ENCODE measurements at places on chromosomes 16 and 17. TPM values are rescaled to one million over a fixed set of nuclear protein-coding genes. Genes with fewer than 3 reads are reported as not detected.
A peak's percentile ranks its signal among the peaks of the same experiment; 100 is the strongest.

GRCh38 chr17:45784741-45785479 is 790 bp downstream of the CRHR1 start:
- peak; percentile 81 for DNase-seq

The DUS2 gene
- 31.7 TPM for total RNA-seq

DNA sequence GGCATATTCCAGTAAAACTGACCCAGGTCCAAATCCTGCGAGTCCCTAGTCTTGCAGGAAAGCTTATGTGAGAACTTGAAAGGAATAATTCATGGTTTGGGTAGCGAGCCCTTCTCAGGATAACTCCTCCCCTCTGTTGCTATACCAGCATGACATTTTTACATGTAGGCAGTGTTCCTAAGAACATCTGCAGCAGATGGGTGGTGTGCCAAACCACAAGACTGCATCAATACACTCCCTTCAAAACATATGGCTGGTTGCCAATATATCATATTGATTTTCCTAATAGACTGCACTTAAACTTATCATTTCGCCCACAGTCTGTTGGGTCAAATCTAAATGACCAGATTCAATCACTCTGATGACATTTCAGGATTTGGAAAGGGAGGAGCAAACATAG is 19.9 kb downstream of the PSME3IP1 start:
- no peak for DNase-seq

The DCAKD gene
- total RNA-seq: 19.2 TPM

GRCh38 chr17:4591529-4591928 is 7.2 kb downstream of the SMTNL2 start:
- no peak for DNase-seq

The CALCOCO2 gene
- 113 TPM for total RNA-seq

DNA sequence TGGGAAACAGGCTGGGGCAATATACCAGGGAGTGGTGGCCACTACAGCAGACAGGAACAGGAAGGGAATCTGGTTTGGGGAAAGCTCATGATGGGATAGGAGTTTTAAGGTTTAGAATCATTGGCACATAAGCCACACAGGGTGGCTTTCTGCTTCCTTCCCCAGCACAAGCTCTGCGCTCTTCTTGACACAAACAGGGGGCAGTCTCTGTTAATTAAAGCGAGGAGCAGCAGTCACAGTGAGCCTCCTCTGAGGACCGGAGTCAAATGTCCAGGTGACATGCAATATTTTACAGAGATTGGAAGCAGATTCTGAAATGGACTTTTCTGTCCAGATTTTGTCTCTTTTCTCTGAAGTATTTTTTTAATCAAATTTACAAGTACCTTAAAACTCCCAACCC is 2.8 kb upstream of the SHISA9 start:
- DNase-seq: no peak

GRCh38 chr17:77771587-77771986 is 186.9 kb upstream of the TNRC6C start:
- DNase-seq: no peak

DNA sequence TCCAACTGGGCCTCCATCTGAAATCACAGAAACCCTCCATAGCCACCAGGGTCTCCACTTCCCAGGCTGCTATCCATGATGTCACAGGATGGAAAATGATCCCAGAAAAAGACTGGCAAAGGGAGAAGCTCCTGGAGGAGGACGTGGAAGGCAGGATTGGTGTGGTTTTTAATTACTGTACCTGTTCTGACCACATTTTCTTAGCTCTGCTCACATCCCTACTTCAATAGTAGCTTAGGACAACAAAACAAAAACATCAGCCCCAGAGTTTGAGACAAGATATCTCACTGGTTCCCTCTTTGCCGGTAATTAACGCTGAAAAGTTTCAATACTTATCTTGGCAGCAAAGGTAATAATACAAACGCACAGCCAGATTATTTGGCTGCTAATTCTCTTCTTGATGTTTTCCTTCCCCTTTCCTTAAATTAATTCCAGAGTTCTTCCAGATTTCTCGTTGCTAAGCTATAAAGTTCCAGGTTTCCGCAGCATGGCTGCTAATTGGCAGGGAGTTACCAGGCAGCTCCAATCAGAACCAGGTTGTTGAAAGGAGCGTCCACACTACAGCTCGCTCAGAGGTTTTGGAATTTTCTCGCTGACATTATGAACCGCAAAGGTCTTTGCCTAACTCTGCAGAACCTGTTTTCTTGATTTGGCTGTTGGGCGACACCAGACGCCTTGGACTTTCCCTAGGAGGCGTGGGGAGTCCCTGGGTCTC is 263.4 kb downstream of the MRTFB start:
- DNase-seq: no peak

- DNase-seq: no peak
These were observed 13.1 kb downstream of the SOST start for GRCh38 chr17:43745541-43745940.

- no peak for DNase-seq
These were observed 446.3 kb downstream of the SLC39A11 start for GRCh38 chr17:72646176-72646575.

DNA sequence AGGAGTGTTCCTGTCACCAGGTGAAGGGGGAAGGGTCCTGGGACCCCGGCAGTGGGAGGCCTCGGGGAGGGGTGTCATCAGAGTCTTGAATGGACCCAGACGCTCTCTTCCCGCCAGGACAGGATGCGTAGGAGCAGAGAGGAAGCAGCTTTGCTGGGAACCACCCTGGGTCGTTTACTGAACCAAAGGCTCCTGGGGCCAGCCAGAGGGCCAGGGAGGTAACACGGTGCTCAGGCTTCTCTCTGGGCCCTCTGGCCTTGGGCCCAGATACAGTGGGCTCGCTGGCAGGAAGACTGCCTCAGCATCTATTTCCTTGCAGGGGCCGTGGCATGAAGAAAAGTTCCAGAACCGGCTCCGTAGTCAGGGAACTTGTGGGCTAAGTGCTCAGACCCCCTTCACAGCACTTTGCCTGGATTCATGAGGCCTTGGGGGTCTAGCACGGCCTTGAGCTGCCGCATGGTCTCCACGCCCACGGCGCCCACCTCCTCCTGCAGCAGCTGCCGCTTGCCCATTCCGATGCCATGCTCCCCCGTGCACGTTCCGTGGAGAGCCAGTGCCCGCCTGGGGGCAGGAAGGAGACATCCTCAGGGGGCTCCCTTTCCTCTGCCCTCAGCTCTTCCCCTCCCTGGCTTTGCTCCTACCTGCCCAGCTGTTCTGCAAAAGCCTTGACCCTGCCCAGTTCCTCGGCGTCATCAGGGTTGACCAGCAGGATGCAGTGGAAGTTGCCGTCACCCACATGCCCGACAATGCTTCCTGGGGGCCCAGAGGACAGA is 4.4 kb downstream of the LDHD start:
- DNase-seq: peak; percentile 70

DNA sequence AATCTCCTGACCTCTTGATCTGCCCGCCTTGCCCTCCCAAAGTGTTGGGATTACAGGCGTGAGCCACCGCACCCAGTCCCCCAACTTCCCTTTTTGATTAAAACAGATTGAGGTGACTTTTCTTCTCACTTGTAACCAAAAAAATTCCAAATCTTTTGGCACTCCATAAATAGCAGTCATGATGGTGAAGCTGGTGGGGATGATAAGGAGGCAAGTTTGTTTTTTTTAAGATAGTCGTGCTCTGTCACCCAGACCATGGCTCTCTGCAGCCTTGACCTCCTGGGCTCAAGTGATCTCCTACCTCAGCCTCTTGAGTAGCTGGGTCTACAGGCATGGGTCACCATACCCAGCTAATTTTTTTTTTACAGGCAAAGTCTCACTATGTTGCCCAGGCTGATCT is 34.7 kb upstream of the PLCG2 start:
- no peak for DNase-seq

- DNase-seq: no peak
These were observed 14.7 kb downstream of the DBNDD1 start for GRCh38 chr16:90004577-90004976.

GRCh38 chr17:47882247-47882646 is 13.8 kb upstream of the SP2 start:
- no peak for DNase-seq

- DNase-seq: peak; percentile 64
These were observed 25.6 kb downstream of the PMP22 start for GRCh38 chr17:15239491-15239890.

DNA sequence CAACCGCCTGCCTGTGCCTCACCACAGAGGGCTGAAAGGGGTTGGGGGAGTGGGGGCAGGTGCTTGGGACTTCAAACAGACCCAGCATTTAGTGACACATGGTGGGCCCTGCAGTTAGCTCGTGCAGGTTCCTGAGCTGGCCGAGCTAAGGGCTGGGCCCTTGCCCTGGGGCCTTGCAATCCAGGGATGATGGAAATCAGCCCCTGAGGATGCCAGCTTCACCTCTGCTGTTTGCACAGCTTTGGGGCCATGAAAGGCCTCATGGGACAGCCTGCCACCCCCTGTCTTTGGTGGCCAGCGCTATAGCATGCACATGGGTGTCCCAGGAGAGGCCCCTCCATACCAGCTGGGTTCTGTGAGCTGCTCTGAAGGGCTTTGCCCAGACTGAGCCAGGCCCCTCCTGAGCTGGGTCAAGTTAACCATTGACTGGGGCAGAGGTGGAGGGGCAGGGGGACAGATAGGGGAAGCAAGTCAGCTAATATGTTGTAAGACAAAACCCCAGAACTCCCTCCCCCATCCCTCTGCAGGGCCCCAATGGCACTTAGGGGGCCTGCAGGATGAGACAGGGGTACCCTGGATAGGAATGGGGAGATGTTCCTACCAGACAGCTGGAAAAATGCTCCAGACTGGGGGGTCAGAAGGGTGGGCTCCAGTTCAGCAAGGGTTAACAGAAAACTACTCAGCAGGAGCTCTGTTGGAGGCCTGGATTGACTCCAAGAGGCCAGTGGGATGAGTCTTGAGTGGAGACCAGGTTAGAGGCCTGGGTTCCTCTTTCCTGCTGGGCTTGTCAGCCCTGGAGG is 692 bp downstream of the PRR15L start:
- DNase-seq: no peak

GRCh38 chr17:82793974-82794630 is 42.2 kb downstream of the TBCD start:
- DNase-seq: no peak

DNA sequence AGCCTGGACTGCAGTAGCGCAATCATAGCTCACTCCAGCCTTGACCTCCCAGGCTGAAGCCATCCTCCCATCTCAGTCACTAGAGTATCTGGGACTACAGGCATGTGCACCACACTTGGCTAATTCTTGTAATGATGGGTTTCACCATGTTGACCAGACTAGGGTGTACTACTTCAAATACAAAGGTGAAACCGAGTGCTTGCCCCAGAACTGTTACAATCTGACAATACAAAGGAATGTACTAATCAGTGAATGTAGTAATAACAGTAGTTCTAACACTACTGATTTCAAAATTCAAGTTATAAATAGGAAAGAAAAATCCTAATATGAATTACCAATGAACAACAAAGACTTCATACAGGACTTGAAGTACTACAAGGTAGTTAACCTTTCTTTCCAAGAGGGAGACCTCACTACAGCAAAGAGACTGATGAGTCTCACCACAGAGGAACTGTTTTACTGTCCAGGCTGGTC is 24.4 kb downstream of the CRK start:
- DNase-seq: no peak

GRCh38 chr16:85190572-85190971 is 78.3 kb upstream of the CIBAR2 start:
- DNase-seq: no peak

GRCh38 chr16:10016752-10017151 is 165.5 kb downstream of the GRIN2A start:
- no peak for DNase-seq
